ENCODE measurements at places on chromosomes 4 and X.

DNA sequence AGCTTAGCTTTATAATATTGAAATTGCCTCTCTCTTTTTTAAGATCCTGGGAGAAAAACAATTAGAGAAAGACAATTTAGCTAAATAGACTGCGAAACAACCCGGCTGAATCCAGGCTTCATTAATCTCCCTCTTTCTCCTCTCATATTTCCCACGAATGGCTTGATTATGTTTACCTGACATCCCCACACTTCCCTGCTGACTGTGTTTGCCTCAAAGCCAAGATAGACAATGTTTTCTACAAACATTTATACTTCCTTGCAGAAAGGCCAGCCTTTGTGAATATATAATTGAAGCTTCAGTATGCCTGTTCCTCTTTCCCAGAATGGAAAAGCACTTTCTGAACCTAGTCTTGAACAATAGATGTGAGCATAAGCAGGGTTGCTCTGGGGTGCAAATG is 566.8 kb downstream of the PDHA2 start:
- no peak for DNase-seq

- DNase-seq = no peak
Measured at GRCh38 chr4:91754716-91755115, 549.0 kb upstream of the GRID2 start.

DNA sequence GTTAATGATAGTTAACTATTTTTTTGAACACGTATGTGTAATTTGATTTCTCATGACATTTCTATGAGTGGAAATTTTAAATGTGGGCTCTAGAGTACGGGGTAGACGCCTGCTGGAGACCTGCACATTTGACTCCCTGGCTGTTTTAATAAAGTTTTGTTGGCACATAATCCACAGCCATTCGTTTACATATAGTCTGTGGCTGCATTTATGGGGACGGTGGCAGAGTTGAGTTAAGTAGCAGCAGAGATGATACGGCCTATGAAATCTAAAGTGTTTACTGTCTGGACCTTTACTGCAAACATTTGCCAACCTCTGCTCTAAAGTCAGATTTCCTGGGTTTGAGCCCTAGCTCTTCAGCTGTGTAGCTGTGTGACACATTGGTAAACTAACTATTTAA is 118.8 kb downstream of the CHRNA9 start:
- DNase-seq = no peak

DNA sequence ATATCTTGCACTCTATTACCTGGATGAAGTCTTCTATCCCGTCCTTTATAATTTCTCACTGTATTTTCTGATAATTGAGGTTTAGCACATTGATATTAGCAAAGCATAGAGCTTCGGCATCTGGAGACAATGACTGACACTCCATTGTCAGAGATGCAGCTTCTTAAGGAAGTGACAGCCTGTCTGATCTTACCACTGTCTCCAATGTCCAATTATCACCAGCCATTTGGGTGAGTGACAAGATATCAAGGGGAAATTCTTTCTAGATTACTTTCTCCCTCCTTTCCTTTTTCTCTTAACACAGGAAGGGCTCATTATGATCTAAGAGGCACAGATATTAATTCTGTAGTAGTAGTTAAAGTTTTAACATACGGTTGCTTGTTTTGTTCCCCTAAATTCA is 86.4 kb downstream of the LDB2 start:
- DNase-seq = no peak

GRCh38 chr4:7699031-7699430 is 240.6 kb downstream of the AFAP1 start:
- DNase-seq = no peak

GRCh38 chrX:5084279-5084678 is 1144.4 kb downstream of the NLGN4X start:
- no peak for DNase-seq

DNA sequence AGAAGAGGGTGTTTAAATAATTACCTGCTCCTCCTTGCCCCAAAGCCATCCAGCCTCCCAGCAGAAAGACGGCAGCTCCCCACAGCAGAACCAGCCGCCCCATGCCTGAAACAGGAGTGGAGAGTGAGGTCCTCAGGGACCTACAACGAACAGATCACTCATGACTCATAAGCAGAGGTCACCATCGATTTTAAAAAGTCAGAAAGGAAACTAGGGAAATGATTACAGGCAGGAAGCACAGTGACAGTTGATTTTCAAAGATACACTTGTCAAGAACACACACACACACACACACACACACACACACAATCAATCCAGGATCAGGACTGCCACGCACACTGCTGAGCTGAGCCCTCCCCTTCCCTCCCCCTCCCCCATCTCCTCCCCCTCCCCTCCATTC is at the start of gene CRLF2:
Gene CRLF2, minus strand, starts transcription at position 118 of the 400 bp plus-strand sequence. Its CDS starts 15 bp downstream, at position 103.
- no peak for DNase-seq

DNA sequence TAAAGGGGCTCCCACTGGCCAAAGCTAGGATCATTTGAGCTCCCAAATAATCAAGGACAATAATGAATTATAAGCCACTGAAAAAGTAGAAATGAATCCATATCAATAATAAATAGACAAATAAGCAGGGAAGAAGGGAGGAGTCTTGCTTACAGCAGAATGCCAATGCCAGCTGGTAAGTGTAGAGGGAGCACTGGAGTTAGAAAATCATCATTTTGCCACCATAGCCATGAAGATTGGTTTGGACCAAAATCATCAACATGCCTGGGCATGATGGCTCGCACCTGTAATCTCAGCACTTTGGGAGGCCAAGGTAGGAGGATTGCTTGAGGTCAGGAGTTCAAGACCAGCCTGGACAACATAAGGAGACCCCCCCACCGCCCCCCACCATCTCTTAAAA is 20.4 kb upstream of the SH3KBP1 start:
- DNase-seq = no peak

DNA sequence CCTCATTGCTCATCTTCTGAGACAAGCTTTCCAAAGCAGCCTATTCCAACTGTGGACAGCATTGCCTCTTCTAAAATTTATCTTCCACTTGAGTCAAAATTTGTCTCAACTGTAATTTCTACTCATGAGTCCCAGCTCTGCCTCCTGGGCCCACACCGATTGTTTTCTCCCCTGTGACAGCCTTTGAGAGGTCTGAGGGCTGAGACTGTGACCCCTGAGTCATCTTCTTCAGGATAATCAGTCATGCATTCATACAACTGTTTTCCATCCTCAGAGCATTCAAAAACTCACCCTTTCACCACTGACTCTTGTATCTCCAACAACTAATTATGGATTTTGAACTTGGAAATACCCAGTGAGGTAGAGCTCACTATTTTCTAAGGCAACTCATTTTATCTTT is 228.1 kb downstream of the EDA2R start:
- DNase-seq = no peak

DNA sequence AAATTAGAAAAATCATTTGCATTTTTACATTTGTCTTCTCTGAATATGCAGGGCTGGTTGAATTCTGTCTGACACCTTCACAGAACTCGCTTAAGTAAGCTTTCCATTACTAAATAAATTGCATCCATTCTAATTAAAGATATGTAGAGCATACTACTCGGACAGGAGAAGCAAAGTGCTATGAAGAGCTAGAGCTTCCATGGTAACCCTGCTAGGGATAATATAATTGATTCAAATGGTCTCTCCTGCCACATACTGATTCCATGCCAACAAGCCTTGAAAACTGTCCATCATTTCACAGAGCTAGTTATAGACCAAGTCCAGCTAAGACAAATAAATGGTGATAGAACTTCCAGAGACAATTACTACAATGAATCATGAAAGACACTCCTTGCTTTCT is 571.5 kb downstream of the KCNIP4 start:
- no peak for DNase-seq

DNA sequence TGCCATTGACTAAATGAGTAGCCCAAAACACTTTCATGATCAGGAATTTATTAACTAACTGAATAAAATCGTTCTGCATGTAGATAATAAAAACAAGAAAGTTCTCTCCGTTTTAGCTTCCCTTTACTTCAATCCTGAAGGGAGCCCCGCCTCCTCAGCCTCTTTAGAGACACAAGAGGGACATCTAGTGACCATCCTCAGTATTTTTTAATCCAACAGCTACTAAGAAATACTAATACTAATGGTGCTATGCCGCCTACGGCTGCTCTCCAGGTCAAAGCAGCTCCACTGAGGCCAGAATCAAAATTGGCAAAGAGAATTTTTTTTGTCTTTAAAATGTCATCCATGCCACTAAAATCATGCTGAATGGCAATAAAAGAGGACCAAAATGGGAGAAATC is 3.2 kb upstream of the PCDH19 start:
- no peak for DNase-seq

DNA sequence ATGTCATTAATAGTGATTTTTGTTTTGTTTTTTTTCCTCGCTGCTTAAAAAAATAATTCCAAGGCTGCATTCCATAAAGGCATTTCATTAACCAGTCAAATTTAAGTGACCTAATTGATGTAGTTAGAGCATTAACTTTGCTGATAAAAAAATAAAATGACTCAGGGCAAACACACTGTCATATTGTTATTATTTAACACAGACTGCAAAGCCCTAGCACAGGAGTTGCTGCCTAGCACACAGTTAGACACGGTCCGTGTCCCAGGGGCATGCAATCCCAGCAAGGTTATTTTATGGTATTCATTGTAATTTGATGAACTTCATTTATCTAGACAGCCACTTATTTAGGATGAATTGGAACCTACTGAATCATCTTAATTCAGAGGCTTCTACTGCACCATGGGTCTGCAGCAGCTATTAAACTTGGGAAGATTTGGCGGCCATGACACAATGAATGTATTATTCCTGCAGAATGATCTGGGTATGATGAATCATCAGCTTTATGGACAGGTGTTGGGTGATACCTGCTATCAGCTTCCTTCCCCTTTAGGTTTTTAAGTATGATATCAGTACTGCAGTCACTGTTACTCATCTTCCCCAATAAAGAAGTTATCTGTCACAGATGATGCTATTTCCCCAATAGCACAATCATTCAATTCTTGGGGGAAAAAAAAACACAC is 182.7 kb downstream of the PPARGC1A start:
- no peak for DNase-seq

GRCh38 chr4:122823476-122823875 is 3.2 kb upstream of the FGF2 start:
- no peak for DNase-seq

GRCh38 chrX:28609917-28610613 is 22.8 kb downstream of the IL1RAPL1 start:
- no peak for DNase-seq

GRCh38 chr4:8150152-8151090 is 8.2 kb downstream of the ABLIM2 start:
- DNase-seq = no peak

- no peak for DNase-seq
Measured at GRCh38 chr4:23922541-23923111, 32.8 kb upstream of the PPARGC1A start.

- peak; percentile 56 for DNase-seq
Measured at GRCh38 chr4:88659055-88659889, 38.4 kb downstream of the NAP1L5 start.

DNA sequence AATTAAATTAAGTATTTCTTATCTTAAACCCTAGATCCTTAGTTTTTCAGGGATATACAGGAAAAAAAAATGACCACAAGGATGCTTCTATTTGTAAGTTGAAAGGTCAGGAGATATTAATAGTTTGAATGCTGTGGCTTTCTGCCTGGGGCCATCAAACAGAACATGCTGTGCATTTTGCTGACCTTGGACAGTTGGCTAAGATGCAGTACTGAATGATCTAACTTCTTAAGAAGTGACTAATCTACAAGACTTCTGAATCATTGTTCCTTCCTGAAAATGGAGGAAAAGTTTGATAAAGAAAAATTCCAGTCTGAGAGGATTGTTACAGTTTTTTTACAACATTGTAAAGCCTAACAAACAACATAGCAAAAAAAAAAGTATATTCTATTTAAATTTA is 237.8 kb upstream of the JADE1 start:
- no peak for DNase-seq

DNA sequence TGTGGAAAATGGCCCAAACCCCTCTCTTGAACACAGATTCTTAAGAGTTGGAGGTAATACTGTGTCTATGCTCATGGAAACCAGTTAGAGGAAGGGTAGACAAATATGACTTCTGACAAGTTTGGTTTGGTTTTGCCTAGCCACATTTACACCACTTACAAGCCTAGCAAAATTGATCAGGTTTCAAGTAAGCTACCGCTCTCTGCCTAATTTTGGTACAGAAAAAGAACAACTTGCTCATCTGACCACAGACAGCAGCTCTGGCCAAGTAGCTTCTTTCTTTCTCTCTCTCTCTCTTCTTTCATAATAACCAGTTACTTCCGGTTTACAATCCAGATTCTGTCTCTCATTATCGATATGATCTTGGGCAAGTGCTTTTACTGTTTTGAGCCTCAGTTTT is 260.0 kb downstream of the GLUD2 start:
- DNase-seq = no peak

GRCh38 chr4:164529486-164529885 is 224.4 kb upstream of the SMIM31 start:
- no peak for DNase-seq

- DNase-seq = no peak
Measured at GRCh38 chr4:1419708-1420107, 13.5 kb upstream of the NKX1-1 start.

DNA sequence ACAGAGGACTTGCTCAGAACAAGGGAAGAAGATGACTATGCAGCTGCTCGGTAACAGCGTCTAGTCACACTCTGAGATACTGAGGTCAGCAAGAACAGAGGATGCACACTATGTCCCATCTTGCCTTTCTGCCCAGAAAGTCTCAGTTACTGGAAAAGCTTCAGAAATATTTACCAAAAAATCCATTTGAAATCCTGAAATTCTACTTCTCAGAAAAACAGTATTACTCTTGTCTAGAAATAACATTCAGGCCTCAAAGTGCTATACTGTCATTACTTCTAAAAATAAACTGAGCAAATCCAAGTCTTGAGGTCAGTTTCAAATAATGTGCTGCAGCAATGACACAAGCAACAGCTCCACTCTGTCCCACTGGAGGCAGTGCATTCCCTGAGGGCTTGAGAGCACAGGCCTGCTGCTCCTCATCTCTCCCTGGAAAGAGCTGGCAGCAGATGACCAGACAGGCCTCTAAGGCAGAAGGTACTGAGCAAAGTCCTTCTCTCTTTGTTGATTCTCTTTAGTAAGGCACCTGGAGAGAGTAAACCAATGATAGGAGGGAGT is 76.9 kb downstream of the CAMK2D start:
- DNase-seq = peak; percentile 49

DNA sequence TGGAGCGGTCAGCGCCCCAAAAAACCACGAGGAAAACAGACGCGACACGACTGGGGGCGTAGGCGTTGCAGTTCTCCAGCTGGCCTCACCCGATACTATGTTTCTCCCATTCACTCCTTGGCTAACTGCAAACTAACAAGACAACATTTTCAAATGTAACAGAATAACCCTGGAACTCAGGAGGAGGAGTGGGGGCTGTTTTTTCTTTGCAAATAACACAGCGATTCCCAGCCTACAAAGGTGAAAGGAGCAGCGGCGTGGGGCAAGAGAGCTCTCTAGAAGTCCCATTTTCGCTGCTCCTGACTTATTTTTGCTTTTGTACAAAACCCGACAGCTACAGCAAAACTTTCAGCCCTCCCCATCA is 1.6 kb downstream of the SOX3 start:
- DNase-seq = no peak

- no peak for DNase-seq
Measured at GRCh38 chrX:39199429-39199828, 398.2 kb downstream of the MID1IP1 start.

- DNase-seq = no peak
Measured at GRCh38 chr4:104848597-104849225, 298.0 kb upstream of the TET2 start.

Measured in ecto neural progenitor cell (in vitro differentiated cells).